ENCODE measurements at places on chromosomes 6 and 20. TPM values are rescaled to one million over a fixed set of nuclear protein-coding genes. Genes with fewer than 3 reads are reported as not detected.

AKIRIN2 gene
- total RNA-seq, result 15.2 TPM

RIPPLY2 gene
- total RNA-seq, result not detected

ENPP3 gene
- total RNA-seq, result 0.23 TPM

PPP1R3G gene
- 3.0 TPM for total RNA-seq

ARFGEF3 gene
- total RNA-seq, result 1.0 TPM
